ENCODE measurements at places on chromosomes 13 and 19.

DNA sequence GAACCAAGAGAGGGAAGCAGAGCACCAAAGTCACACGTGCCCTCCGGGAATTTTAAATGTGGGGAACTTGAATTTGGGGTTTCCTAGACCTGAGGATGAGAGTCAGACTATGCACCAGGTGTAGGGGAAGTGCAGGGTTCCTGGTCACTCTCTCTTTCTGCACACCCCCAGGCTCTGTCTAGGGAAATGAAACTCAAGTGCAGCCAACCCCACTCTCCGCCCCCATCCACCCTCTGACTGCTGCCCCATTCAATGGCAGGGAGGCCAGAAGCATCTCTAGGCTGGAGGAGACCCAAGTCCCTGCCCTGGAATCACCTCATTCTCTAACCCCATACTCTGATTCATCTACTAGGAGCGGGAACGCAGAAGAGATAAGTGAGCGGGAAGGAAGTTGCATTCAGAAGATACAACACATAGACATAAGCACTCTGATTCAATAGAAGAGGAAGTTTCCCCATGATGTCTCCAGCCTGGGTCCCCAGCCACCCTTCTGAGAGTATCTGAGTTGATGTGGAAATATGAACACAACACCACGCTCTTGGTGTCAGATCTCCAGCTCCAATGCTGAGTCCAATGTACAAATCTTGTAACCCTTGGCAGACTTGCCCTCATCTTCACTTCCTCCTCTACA is 4.7 kb upstream of the SIGLEC14 start:
- no peak for DNase-seq

DNA sequence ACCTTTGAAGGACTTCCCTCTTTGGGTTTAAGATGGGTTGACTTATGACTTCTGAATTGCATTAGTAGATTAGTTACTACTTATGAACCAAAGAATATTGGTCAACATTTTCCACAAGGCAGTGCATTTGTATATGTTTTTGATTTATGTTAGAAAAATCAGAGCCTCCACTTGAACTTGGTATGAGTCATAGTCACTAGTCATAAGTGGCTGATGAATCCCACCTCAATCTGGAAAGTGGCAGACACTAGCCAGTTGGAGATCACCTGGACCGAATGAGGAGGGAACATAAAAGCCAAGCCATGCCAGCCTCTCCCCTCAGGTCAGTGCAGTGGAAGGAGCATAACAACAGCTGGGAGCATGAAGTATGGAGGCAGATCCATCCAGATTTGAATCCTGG is 39.3 kb upstream of the SPART start:
- DNase-seq: no peak

DNA sequence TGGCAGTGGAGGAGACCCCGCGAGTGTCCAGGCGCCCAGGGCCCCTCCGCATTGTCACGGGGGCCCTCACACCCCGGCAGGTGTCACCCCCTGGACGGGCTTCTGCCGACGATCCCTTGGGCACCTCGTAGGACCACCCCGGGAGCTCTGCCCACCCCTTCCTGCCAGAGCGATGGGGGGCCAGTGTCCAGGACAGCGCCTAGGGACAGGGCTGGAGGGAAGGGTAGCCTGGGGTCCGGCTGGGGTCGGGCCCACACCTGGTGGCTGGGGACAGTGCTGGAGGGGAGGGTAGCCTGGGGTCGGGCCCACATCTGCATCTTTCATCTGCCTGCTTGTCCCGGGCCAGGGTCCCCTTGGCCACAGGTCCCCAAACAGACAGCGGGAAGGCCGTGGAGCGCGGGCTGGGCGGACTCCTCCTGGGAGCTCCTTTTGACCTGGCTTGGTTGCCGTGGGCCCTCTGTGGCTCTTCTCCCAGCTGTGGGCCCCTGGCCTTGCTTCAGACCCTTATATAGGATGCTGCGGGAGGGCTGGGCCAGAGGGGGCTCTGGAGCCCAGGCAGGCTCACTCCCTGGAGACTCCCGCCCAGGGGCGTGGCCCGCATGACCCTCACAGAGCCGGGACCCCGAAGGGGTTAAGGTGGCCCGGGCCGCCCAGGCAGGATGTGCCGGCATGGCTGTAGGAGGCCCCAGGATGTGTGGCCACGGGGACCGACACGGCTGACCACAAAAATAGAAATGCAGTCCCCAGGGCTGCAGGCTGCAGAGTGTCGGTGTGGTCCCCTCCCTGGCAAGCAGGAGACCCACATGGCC is 74.1 kb upstream of the MCF2L start:
- DNase-seq: no peak

- no peak for DNase-seq
Measured at GRCh38 chr19:39224910-39225309, 19.9 kb downstream of the IFNL3 start.

- DNase-seq: no peak
Measured at GRCh38 chr19:34319230-34319585, 45.8 kb upstream of the GPI start.

All from hematopoietic multipotent progenitor cell treated with erythropoietin and hydrocortisone succinate and interleukin-3 and kit ligand, for 15 days (in vitro differentiated cells).